CD4-positive, alpha-beta T cell (primary cell): ENCODE measurements at places on chromosomes 3 and 15.

GRCh38 chr3:122802323-122802722, 7.5 kb downstream of the SLC49A4 start:
- no peak for DNase-seq

DNA sequence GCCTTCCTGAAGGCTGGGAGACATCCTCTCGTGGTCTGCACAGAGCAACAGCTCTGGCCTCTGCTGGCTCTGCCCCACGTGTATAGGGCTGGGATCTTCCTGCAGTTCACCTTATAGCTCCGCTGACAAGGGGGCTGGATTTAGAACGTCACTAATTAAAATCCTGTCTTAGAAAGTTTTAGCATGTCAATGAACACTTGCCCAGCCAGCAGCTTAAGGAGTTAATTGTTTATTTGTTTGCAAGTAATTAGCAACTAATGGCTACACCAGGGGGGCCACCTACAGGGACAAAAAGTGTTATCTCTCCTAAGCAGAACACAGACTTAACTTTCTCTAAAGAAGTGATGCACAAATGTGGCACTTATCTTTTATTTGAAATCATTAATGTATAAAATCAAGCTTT, at the start of gene HESX1:
Gene HESX1 (minus strand): TSS at position 84 of the 403 bp plus-strand sequence. CDS start 60 bp downstream, at position 24.
- DNase-seq: no peak

GRCh38 chr3:59469948-59470723, 420.3 kb upstream of the CFAP20DC start:
- no peak for DNase-seq

DNA sequence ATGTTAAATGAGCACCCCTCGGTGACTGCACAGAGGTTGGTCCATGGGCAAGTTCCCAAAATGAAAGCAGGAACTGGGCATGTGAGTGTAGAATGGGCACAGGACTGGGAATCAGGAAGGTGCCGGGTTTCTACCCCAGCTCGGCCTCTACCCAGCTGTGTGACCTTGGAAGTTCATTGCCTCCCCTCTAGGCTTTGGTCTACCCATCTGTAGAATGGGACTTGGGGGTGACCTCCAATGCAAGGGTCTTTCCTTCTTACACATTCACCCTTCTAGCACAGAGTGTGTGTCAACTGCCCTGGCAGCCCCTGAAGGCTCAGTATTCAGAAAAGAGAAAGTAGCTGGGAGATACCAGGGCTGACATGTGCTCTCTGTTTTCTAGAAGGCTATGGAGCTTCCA, 72.3 kb upstream of the PIAS1 start:
- no peak for DNase-seq

- no peak for DNase-seq
Observed at GRCh38 chr3:126085841-126086240, 1.9 kb upstream of the SLC41A3 start.

DNA sequence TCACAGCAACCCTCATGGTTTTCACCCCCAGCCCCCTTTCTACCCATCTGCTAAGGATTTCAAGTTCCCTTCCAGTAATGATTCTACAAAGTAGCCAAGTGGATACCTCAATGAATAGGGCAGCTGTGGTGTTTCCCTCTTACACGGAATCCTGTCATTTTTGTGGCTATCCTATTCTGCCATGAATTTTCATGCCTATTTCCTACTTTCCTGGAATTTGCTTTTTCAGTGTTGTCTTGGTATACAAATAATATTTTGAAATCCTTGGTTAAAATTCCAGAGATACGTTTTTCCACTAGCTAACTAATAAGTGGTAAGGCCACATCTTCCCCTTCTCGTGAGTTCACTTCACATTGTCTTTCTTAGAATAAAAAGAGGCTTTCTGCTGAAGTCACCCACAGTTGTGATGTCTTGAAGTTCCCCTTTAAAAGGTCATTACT, 7.5 kb downstream of the ADPRH start:
- no peak for DNase-seq

DNA sequence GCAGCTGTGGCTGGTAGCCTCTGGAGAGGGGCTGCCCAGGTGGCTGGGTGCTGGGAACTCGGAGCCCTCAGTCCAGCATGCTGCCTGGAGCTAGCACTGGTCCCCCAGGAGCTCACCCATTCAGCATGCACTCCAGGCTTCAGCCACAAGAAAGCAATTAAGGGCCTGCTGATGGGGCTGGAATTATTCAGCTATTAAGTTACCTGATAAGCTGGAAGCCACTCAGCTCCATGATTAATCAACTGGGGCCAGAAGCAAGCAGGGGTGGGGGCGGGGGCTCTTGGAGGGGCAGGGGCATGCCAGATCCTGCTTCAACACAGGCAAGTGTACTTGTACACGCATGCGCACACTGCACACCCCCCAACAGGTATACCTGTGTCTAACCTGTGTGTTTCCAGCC, 22.1 kb upstream of the TMEM115 start:
- DNase-seq: no peak

DNA sequence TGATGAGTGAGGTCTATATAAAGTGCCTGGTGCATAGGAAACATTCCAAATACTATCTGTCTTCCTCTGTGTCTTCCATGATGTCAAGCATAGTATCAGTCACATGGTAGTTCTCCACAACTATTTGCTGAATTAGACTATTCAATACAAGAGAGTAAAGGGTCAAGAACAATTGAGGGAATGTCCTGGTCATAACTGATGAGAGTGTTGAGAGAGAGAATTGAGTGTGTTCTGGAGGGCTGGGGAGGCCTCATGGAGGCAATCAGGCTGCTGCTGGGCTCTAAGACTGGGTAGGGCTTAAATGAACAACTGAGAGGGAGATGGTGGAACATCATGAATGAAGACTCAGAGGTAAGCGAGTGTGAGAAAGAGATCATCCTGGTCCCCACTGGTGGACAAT, 433.7 kb upstream of the ONECUT1 start:
- DNase-seq: no peak

- no peak for DNase-seq
Observed at GRCh38 chr3:194328053-194328657, 23.0 kb downstream of the CPN2 start.

GRCh38 chr3:53243165-53243564, 12.7 kb downstream of the TKT start:
- DNase-seq: no peak
